ENCODE measurements at places on chromosomes 7 and 10.

GRCh38 chr10:75655791-75656451 lies 224.5 kb downstream of the LRMDA start:
- DNase-seq = no peak

DNA sequence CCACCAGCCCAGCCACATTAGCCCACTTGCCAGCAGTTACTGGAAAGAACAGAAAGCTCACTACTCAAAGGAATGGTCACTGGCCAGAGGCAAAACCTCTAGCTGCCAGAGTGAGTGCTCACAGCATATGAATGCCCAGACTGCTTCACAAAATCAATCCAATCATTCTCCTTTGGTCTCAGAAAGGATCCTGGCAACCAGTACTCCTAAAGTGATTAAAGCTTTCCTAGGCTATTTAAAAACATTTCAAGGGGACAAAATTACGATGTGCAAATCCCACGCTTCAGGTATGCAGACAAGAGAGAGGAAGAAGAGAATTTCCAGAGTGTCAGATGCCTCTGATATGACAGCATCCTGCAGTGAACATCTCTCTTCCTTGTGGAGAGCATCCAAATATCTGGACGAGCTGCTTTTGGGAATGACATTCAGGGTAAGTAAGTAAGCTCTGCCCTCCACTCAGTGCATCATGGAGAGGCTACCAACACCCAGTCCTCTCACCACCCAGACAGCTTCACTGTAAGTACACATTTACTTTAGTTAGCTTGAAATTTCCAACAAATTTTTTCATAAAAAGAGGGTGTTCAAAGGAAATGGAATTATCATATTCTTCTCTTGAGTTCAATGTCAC lies 25.1 kb downstream of the ICA1 start:
- no peak for DNase-seq

DNA sequence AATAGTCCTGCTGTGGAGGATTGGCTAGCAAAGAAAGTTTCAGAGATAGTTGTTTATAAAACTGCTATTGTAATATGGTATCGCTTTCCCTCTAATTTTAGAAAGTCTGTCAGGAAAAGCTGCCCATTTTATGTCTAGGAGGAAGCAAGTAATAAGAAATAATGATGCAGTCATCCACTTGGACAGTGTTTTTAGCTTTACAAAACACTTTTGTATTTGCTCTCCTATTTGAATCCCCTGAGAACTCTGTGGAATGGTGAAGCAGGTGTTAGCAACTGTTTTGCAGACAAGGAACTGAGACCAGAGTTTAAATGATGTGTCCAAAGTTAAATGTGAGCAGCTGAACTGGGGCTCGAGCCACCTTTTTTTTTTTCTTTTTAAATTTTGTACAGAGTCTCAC lies 455.8 kb downstream of the XPNPEP1 start:
- no peak for DNase-seq

- no peak for DNase-seq
Observed at GRCh38 chr7:66768865-66769832, 28.6 kb downstream of the RABGEF1 start.

DNA sequence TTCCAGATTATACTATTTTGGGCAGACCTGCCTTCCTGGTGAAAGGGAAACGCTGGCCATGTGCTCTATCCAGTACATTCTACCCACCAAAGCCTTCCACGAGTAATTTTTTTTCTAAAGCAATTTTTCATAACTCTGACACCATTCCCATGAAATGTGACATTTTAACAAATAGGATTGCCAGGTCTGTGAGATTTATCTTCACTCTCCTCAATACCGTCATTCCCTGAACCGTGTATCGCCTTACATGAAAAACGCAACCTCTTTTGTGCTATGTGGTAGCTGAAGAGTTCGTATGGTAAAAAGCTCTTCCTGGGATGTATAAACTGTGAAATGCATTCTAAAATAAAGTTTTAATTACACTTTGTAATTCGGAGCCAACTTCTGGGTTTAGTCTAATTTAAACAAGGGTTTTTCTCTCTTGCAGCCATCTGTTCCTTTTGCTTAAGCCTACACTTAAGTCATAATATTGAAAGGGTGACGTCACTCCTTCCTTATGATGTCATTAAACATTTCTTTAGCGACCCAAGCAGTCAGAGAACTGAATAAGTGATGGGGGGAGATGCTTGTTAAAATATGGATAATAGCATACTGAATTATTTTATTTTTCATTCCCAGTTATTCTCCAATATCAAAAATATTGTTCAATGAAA lies 27.7 kb downstream of the C1QL3 start:
- DNase-seq = no peak

DNA sequence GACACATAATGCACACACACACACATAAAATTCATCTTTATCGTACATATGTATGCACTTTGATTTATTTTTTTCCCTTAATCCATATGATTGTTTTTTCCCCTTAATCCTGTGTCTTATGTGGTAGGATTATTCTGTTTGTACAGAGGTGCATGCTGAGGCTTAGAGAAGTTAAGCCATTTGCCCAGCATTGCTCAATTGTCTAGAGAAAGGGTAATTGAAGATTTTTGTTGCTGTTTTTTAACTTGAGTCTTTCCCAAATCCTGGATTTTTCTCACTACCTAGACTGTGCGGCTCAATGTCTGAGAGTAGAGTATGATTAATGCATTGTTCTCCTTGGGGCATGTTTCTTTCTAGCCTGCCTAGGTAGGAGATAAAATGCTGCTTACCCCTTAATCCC lies 35.0 kb downstream of the WBP1L start:
- no peak for DNase-seq

- DNase-seq = no peak
Observed at GRCh38 chr10:7335977-7336376, 74.9 kb downstream of the SFMBT2 start.

- no peak for DNase-seq
Observed at GRCh38 chr10:107163076-107163855, 1.2 kb downstream of the SORCS1 start.

DNA sequence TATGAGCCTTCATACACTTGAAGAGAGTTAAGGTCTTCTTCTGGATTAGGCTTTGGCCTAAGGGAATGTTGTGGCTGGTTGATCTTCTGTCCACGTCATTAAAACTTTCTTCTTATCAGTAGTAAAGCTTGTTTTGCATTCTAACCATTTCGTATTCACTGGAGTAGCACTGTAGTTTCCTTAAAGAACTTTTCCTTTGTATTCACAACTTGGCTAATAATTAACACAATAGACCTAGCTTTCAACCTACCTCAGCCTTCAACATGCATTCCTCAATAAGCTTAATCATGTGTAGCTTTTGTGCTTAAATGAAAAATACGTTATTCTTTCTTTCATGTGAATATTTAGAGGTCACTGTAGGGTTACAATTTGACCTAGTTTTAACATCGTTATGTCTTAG lies 42.8 kb downstream of the AKR1C8 start:
- no peak for DNase-seq

- no peak for DNase-seq
Observed at GRCh38 chr7:31569528-31569927, 55.6 kb downstream of the ITPRID1 start.

- no peak for DNase-seq
Observed at GRCh38 chr7:69795932-69796331, 197.7 kb downstream of the AUTS2 start.

DNA sequence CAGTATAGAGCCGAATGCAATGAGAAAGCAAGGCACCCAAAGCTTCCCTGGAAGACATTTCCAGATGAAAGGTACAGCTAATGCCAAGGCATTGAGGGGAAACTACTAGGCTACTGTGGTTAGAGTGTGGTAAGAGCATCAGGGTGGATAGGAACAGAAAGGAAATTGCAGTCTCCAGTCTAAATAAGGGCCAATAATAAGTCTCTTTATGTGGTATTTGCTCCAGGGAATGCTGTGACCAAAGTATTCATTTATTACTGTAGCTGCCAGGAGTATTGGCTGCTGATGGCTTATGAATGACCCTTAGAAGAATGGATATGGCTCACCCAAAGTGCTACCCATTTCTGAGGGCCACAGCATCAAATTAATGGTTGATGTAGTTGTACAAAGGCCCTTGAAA lies 30.1 kb upstream of the POT1 start:
- DNase-seq = no peak

- peak; percentile 4 for DNase-seq
Observed at GRCh38 chr7:157399086-157399687, 62.4 kb downstream of the DNAJB6 start.

DNA sequence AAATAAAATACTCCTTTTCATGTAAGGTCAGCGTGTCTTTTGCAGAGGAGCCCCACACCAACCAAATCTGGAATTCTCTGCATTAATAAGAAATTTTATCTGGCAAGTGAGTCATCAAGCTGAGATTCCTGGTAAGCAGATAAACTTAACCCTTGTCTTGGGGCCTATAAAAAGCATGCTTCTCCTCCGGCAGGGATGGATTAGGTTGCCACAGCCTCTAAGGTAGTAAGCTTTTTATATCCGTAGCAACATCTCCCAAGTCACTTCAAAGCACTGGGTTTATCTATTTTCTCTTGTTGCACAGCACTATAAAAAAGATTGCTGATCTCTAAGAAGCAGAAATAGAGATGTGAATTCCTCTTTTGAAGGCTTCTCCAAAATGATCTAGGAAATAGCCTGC lies 202.8 kb upstream of the NOBOX start:
- no peak for DNase-seq

DNA sequence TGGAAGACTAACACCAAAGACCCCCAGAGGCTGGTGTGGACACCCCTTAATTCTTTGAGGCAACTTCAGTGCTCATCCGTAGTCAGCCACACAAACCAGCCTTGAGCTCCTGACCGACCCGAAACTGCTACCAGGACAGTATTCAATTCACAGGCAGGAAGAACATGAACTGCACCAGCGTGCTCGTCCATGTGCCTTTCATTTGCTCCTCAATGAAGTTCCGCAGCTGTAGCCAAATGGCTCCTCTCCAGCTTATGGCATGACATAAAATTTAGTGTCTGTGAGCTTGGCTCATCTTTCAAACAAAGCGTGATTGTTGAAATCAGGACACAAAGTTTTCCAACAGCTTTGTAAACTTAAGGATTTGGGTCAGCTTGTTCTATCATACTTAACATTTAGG lies 144.1 kb upstream of the FAM171A1 start:
- no peak for DNase-seq

DNA sequence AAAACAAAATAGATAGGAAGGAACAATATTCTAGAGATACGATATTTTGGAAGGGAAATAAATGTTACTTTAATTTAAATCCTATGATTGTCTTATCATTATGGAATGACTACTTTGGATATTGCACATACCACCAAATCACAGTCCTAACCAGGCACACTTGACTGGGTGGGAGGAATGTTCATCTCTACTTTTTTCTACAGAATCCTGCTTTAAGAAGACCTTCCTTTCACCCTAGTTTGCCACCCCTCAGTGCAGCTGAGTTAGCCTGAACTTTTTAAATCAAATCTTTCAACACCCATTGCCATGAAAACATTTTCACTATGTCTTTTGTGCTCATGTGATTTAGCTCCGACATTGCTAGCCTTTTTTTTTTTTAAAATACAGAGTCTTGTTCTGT lies 38.1 kb downstream of the RELN start:
- no peak for DNase-seq

DNA sequence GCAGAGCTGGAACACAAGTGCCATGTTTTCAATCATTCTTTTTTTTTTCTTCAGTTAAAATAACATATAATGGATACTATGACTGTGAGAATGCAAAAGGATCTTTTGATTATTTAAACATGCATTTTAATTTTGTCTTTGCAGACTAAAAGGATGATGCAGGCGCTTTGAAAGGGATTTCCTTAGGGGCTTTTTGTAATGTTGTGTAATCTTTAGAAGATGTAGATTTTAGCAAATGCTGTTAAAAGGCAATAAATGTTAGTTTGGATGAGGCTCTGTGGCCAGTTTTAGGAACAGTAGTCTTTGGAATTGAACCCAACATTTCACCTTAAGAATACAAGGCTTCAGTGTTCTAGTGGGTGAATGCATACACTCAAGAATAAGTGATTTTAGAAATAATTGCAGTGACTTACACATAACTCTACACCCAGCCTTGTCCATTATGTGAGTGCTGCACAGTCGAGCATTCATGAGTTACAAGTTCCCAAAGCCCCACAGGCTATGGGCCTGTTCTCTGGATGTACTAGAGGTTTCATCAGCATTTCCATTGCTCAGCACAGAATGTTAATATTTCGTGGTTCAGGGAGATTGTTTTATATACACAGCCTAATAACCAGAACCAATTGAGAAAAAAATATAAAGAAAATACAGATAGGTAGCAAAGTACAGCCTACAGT lies 11.6 kb downstream of the PAPSS2 start:
- no peak for DNase-seq

DNA sequence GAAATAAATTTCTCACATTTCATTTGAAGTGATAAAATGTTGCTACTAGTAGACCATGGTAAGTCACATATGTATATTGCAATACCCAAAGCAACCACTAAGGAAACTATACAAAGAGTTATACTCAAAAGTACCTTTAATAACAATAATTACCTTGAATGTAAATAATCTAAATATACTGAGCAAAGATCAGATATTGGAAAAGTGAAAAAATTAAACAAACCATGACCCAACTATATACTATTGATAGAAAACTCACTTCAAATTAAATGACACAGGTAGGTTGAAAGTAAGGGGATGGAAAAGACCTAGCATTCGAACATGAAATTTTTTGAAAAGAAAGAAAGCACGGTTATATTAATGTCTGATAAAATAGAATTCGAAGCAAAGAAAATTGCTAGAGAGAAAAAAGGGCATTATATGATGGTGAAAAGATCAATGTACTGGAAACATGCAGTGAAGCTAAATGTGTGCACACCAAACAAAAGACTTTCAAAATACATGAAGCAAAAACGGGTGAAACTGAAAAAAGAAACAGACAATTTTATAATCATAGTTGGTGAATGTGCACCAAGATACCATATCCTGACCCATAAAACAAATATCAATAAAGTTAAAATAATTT lies 29.1 kb downstream of the TFPI2 start:
- no peak for DNase-seq

DNA sequence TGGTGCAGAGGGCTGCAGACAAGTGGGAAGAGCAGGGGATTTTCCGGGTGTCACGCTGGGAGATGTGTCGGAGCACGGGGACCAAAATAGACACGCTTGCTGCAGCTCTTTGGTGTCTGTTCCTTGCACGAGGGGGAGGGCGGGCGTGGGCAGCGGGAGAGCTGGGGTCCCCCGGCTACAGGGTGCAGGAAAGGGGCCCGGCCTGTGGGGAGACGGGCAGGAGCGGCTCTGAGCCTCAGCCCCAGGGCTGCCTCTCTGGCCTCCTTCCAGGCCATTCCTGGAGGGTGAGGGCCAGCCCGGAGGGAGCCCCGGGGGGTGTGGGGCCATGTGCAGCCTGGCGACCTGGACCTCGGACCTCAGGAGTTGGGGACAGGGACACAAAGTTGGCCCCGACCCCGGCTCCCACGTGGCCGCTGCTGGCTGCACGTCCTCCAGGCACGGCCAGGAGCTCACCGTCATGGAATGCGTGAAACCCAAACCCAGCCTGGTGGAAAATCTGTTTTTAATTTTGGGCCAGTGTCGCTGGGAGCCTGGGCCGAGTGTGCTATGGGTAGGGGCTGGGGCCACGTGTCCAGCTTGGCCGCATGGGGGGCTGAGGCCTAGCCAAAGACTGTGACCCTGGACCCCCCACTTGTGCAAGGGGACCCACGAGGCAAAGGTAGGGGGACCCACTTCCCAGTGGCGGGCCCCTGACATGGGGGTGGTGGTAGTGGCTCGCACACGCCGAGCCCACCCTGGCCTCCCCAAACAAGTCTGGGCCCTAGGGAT lies 6.6 kb downstream of the TTYH3 start:
- no peak for DNase-seq

Measured in activated naive CD4-positive, alpha-beta T cell treated with anti-CD3 and anti-CD28 coated beads, Interleukin-2, amount 50 U/mL, for 72 hours (primary cell).